ENCODE measurements at places on chromosomes 5 and 9.

GRCh38 chr9:89668216-89668865 lies 63.5 kb downstream of the GADD45G start:
- peak; percentile 37 for DNase-seq

DNA sequence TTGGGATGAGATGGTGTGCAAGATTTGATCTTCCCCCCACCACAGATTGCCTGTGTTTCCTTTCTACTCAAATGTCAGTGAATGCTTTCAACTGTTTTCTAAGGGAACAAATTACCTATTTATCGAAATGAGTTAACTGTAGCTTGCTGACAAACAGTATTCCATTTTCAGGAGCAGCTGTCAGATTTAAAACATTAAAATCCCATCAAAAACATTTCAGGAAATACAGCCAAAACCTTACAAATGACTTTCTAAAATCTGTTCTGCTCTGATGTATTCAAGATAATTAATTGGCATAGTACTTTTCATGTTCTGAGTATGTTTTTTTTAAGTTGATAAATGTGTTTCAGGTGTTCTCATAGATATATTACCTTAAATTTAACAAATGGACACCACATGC lies 158.0 kb upstream of the DMRTA1 start:
- DNase-seq: no peak

- DNase-seq: no peak
Observed at GRCh38 chr5:156826150-156826549, 23.9 kb upstream of the PPP1R2B start.

GRCh38 chr5:95284572-95285408 lies at the start of gene MCTP1:
MCTP1 (minus strand) TSS chr5:95285094.
- DNase-seq: peak; percentile 60

DNA sequence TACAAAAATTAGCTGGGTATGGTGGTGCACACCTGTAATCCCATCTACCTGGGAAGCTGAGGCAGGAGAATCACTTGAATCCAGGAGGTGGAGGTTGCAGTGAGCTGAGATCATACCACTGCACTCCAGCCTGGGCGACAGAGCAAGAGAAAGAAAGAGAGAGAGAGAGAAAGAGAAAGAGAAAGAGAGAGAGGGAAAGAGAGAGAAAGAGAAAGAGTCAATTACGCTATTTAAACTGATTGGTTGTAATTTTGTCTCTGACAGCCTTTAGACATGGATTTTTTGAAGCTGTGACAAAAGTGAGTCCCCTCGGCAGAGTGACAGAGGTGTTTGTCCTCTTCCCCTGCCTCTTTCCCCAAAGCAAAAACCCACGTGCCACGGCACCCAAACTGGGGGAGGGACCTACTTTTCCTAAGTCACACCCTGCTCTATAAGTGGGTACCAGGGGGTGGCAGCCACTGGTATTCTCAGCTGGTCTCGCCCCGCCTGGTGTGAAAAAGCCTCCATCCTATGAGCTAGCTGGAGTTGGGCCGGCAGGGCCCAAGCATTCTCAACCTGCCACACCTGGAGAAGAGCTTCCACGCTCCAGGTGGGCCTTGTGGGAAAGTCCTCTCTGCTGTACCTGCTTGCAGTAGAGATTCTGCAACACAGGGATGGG lies 3.4 kb upstream of the CFAP157 start:
- DNase-seq: no peak

GRCh38 chr5:25029004-25029403 lies 384.2 kb upstream of the CDH10 start:
- DNase-seq: peak; percentile 5

GRCh38 chr5:76363352-76364225 lies 39.5 kb upstream of the IQGAP2 start:
- peak; percentile 22 for DNase-seq

- DNase-seq: no peak
Observed at GRCh38 chr5:56833325-56833724, 18.0 kb downstream of the MAP3K1 start.

DNA sequence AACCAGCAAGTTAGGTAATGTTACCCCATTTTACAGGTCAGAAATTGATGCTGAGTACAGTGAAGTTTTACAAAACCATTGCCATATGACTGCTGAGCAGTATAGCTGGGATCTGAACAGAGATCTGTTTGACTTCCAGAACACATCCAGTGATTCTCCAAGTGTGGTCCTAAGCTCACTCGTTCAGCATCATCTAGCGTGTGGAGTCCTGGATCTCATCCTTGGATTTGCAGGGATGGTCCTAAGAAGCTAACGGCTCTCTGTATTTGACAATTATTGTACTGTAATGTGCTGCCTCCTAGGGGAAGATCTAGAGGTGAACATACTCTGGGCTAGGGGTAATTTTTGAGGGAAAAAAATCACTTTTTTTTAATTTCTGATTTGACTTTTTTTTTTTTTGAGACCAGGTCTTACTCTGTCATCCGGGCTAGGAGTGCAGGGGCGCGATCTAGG lies 1.4 kb downstream of the SLC26A2 start:
- DNase-seq: peak; percentile 44

DNA sequence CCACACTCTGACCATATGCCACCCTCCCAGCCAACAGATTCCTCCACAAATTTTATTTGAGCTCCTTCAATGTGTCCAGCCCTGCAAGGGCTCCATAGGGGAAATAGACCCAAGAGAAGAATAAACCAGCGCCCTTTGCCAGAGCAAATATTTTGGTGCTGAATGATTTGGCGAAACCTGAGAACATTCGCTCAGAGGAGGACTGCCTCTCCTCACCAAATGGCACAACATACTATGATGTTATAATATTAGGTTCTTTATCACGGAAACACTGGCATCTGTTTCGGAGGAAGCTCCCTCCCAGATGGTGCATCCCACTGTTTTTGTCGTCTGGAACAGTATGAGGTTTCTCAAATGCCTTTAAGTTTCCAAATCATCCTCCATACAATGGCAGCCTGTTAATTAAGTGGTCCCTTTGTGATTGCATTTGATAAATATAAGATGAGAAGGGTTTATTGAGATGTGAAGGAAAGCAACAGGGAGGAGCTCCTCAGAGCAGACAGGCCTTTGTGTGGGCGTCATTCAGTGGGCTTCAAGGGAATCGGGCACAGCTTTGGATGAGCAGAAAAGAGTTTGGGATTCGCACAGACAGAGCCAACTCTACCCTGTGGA lies 139.1 kb upstream of the ADRA1B start:
- no peak for DNase-seq

DNA sequence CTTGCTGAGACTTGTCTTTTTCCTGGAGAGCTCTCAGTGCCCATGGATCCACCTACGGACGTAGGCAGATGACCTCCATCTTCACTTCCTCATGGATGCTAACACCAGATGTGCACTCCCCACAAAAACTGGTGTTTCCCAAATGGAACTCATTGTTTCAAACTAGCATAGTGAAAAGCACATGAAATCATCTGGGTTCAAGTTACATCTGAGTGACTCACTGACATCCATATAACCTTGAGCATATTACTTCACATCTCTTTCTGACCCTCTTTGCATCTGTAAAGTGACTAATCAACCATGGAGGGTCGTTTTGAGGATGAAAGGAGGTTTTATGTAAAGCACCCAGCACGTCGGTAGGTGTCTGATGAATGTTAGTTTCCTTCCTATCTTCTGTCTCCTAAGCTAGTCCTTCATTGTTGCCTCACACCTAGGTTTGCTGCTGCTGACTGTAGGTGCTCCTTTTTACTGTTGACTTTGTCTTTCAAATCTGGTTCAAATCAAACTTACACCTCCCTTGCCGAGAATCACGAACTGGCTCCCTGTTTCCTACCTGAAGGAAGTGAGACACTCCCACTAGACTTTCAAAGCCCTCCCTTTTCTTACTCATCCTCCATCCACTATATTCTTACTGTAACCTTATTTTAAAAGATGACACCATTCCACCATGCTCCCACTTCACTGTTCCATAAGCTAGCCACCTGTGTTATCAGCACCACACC lies 10.3 kb downstream of the OCLN start:
- DNase-seq: no peak

- DNase-seq: peak; percentile 62
Observed at GRCh38 chr9:96209407-96210271, 92.3 kb downstream of the HSD17B3 start.

- DNase-seq: peak; percentile 64
Observed at GRCh38 chr5:101390151-101390908, 487.2 kb upstream of the ST8SIA4 start.

GRCh38 chr9:108831496-108832178 lies 24.1 kb downstream of the ACTL7B start:
- DNase-seq: no peak

- DNase-seq: no peak
Observed at GRCh38 chr9:110173322-110173642, 34.7 kb downstream of the C9orf152 start.

DNA sequence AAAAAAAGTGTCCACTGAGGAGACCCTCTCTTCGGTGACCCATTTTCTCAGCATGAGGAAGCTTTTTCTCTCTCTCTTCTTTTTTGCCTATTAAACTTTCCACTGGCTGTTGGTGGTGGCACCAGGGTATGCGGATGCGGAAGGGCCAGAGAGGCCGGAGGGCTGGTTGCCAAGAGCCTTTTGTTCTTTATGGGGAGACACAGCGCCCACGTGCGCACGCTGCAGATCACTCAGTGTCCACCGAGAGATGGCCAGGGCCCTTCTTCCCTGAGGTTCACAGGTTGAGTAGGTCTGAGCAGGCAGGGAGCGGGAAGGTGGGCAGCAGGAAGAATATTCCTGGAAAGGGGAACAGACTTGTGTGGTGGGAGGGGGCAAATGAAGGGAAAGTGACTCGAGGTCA lies 69.1 kb downstream of the STK10 start:
- DNase-seq: no peak
